CD4-positive, alpha-beta T cell treated with Interferon alpha-2 for 1 hour (primary cell): ENCODE measurements at places on chromosomes 4 and X.

GRCh38 chr4:54940996-54941865 is 184.2 kb downstream of the KDR start:
- DNase-seq: no peak

DNA sequence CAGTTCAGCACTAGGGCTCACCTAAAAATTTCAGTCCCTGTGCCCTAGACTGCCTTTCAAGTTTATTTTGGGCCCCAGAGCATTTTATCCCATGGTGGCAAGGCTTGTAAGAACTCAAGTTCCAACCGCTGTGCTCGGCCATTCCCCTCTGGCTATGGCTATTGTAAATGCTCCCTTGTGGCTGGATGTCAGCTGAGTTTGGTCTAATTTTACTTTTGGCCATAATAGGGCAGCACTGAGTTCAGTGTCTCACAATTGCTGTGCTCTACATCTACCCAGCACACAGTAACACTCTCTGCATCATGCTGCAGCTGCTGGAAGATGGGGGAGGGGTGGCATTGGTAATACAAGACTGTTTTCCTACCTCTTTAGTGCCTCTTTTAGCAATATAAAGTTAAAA is 210.8 kb upstream of the IRS4 start:
- no peak for DNase-seq

DNA sequence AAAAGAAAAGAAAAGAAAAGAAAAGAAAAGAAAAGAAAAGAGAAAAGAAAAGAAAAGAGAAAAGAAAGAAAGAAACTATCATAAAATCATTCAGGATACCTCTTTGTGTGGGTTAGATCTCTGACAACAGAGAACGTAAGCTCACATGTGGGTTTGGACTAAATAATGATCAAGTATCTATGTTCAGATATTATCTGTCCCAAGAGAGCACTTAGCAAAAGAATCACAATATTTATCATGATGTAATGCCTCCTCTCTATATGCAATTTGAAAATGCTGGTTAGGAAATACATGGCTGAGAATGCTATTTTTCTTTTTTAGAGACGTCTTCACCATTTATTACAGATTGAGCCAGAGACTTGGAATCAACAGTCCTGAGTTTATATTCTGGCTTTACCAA is 191.3 kb downstream of the KCNIP4 start:
- no peak for DNase-seq

DNA sequence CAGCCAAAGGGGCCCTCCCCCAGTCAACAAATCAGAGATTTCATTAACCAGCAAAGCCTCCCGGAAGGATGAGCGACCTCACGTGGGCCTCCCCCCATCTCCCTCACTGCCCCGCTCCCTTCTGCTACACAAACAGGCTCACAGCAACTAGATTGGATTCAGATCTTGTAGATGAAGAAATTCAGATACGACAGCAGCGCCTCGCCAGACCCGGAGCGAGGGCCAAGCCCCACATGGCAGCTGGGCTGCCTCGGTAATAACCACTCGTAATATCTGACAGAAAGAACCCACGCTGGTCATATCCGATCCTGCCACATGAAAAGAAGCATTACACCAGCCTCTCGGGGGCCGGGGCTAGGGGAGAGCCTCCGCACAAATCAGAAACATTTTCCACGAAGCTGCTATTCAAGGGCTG is 581.3 kb downstream of the BCOR start:
- no peak for DNase-seq

DNA sequence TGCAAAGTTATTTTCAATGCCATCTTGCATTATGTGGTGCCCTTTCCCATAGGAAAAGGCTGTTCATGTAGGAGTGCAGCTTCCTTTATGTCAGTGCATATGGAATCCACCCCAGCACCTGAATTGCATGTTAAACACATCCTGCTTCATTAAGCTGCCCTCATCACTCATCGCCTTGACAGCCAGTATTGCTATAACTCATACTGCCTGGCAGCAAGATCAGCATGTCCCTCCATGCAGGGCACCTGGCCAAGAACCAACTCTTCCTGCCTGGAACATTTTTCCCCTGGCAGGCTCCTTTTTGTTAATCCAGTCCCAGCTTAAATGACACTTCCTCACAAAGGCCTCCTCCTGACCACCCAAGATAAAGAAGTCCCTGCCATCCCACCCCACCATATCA is 23.5 kb upstream of the CA5B start:
- no peak for DNase-seq
